ENCODE measurements at places on chromosomes 6 and 20.

GRCh38 chr6:115120391-115120790 lies 777.6 kb upstream of the HS3ST5 start:
- no peak for DNase-seq

- DNase-seq = no peak
Measured at GRCh38 chr6:95091823-95092436, 485.4 kb upstream of the MANEA start.

- no peak for DNase-seq
Measured at GRCh38 chr6:166703149-166703710, 76.2 kb upstream of the RPS6KA2 start.

DNA sequence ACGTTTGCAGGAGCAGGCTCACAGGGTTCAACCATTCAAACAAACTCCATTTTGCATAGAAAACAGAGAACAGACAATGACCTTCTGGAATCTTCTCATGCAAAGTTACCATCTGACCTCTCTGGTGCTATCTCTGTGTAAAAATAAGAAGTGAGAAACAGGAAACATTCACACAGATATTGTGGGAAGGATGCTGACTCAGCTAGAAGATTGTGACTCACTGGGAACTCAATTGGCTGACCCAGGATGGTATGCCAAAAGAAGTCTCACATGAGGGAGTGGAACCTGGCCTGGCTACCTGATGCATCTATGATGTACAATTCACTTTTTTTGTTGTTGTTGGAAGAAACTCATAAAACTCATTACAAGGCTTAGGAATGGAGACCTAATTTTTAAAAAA lies 61.1 kb upstream of the TBX18 start:
- DNase-seq = no peak

GRCh38 chr6:37492236-37492972 lies 7.3 kb downstream of the CCDC167 start:
- no peak for DNase-seq

DNA sequence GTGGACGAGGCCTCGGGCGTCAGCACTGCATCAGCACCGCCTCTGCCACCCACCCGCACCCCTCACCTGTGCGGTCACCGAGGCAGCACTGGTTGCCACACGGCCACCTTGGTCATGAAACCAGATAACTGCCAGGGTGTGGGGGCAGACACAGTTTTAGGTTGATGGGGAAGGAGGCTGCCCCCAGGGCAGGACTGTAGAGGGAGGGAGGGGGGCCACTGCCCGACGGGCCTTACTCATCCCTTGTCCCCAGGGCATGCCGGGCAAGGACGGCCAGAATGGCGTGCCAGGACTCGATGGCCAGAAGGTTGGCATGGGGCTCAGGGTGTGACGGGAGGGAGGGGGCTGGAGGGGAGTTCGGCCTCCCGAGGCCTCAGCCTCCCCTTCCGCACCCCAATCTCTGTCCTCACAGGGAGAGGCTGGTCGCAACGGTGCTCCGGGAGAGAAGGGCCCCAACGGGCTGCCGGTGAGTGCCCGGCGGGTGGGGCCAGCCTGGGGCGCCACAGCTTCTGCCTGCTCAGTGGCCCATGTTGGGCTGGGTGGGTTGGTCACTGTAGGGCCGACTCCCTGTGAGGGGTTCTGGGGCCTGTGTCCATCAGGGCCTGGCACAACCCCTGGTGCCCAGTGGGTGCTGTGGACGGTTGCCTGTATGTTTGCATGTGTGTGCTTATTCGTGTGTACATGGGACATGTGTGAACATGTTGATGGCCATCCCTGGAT lies 11.8 kb downstream of the COL9A3 start:
- DNase-seq = no peak

- no peak for DNase-seq
Measured at GRCh38 chr6:41222045-41222444, 6.1 kb upstream of the TREML4 start.

GRCh38 chr6:118298476-118299427 lies 249.3 kb upstream of the PLN start:
- DNase-seq = no peak

GRCh38 chr6:160959726-160960435 lies 31.7 kb upstream of the MAP3K4 start:
- DNase-seq = no peak

All from stimulated activated CD4-positive, alpha-beta T cell treated with anti-CD3 and anti-CD28 coated beads, Interleukin-12 subunit alpha, Interleukin-12 subunit beta, amount 100 ng/mL, for 24 hours (primary cell).